ENCODE measurements at places on chromosomes 7 and 10. TPM values are rescaled to one million over a fixed set of nuclear protein-coding genes. Genes with fewer than 3 reads are reported as not detected.

PRSS37 gene
- total RNA-seq: not detected

CYP26C1 gene
- 0.37 TPM for total RNA-seq

- DNase-seq: no peak
These were observed 66.4 kb downstream of the MTURN start for GRCh38 chr7:30201161-30201666.

- DNase-seq: no peak
These were observed 23.0 kb downstream of the BZW2 start for GRCh38 chr7:16668978-16669377.

- no peak for DNase-seq
These were observed 51.5 kb upstream of the NOBOX start for GRCh38 chr7:144455040-144455404.

DNA sequence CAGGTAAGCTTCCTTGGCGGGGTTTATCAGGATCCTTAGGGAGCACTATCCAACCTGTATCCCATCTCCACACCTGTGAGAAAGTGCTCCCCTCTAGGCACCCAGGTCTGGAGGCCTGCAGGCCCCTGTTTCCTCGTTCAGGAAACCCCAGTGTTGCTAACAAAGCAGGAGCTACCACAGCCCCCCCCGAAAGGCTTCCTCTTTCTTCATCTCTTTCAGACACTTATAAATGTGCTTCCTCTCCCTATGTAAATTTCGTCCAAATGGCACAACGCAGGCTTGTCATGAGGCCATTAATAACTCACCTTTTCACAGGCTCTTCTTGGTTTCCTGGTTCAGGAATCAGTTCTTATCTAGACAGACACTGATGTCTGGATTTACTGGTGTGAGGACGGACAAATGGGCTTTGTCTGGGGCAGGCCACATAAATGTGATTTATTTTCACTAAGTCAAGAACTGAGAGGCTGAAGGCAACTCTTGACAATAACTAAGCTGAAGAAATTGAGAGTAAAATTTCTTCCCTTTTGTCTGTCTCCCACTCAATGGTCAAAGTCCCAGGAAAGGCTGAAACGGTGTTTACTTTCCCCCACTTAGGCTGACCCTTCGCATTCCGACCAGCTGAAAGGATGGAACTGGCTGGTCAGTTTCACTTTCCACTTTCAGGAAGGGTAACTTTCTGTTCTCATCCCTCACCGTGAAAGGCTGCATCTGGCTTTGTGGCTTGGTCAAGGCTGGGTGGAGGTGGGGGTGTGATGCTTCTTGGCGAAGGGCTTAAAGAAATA, 46.8 kb downstream of the PIK3AP1 start:
- DNase-seq: no peak

Data from neural crest cell (in vitro differentiated cells).